HAP-1 (cell line): ENCODE measurements at places on chromosomes 12 and 14.

- DNase-seq, result no peak
These were observed 80.1 kb downstream of the NOVA1 start for GRCh38 chr14:26517771-26518170.

DNA sequence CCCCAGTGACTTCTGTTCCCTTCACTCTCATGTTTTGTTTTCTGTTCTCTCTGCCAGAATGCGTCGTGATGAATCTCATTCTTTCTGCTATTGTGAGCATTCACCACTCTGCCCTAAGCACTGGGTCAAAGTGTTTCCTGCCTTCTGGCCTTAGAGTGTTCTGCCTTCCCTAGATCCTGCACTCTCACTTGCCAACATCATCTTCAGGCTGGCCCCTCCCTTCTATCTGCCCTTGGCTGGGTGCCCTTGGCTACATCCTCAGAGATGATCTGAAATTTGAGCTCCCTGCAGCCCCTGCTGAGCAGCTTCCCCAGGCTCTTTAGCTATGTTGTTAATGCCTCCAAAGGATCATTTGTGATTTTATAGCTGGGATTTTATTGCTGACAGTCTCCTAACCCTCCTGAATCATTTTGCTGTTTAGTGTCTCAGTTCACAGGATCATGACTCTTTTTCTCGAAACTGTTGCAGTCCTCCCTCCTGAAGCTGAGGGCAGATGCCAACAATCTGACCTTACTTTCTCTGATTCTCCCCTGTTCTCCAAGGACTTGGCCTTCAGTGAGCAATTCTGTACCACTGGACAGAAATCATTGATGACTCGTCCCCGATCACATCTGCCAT is 4.5 kb downstream of the DHRS2 start:
- DNase-seq, result no peak

DNA sequence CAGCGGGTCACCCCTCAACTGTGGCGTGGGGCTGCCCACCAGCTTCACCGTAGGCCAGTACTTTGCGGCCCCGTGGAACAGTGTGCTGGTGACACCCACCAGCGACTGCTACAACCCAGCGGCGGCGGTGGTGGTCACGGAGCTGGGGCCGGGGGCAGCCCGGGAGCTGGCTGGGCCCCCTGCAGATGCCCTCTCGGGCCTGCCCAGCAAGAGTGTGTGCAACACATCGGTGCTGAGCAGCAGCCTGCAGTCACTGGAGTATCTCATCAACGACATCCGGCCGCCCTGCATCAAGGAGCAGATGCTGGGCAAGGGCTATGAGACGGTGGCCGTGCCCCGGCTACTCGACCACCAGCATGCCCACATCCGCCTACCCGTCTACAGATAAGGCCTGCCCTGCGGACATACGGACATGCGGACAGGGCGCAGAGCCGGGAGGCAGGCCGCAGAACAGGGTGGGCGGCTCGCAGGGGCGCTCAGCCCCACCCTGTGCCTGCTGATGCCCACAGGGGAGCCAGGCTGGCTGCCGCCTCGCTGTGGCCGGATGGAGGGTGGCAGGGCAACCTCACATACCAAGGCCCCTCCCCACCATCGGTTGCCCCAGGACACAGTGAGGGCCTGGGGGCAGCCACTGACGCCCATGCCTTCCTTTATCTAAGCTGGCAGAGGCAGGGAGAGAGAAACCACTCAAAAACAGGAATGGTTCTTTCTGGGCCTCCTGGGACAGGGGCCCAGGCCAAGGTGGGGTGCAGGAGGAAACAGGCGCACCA is 55.5 kb downstream of the FAM222A start:
- no peak for DNase-seq

DNA sequence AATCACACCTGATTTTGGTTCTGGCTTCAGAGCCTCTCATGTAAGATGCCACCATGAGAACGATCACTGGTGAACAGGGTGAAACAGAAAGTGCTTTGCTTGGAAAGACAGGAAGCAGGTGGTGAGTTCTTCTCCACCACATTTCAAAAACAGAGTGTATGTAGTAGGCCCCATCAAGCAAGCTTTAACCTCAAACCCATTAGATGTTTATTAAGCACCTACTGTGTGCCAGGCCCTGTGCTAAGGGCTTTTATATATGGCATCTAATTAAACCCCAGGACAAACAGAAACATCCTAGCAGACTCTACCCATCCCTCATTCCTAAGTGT is 47.8 kb upstream of the MED13L start:
- DNase-seq, result no peak

DNA sequence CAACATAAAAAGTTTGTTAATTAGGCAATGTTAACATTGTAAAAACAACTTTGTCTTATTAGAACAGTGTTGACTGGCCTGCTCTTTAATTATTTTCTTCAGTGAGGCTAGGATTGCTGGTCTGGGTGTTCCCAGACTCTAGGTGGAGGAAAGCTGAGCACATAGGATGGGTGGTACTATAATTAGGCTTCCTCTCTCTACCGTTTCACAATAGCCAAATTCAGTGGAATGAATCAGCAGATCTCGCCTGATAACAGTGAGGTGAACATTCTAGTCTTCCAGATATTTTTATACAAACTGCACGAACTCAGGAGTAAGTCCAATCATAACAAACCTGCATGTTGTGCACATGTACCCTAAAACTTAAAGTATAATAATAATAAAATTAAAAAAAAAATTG is 11.9 kb downstream of the PTGDR start:
- no peak for DNase-seq

- DNase-seq, result no peak
These were observed 557 bp downstream of the COPS7A start for GRCh38 chr12:6724409-6724797.
